ENCODE measurements at places on chromosomes 13 and 19. TPM values are rescaled to one million over a fixed set of nuclear protein-coding genes. Genes with fewer than 3 reads are reported as not detected.

ATP12A gene
- total RNA-seq, result not detected

GPR32 gene
- not detected for total RNA-seq

CCDC169 gene
- 0.23 TPM for total RNA-seq

PEX11G gene
- total RNA-seq, result 4.0 TPM

MRPL34 gene
- total RNA-seq, result 77.3 TPM

GSX1 gene
- not detected for total RNA-seq

PSMD8 gene
- 218 TPM for total RNA-seq

AMER2 gene
- not detected for total RNA-seq

KCTD15 gene
- 48.0 TPM for total RNA-seq

CLN5 gene
- total RNA-seq, result 28.9 TPM

RETN gene
- total RNA-seq, result not detected

CALR3 gene
- not detected for total RNA-seq

ZNF808 gene
- total RNA-seq, result 7.4 TPM
